ENCODE measurements at places on chromosomes 13 and 19.

- no peak for DNase-seq
Measured at GRCh38 chr19:36773223-36773579, 594 bp upstream of the ZNF850 start.

- DNase-seq: no peak
Measured at GRCh38 chr19:3656747-3657394, 30.3 kb upstream of the CACTIN start.

DNA sequence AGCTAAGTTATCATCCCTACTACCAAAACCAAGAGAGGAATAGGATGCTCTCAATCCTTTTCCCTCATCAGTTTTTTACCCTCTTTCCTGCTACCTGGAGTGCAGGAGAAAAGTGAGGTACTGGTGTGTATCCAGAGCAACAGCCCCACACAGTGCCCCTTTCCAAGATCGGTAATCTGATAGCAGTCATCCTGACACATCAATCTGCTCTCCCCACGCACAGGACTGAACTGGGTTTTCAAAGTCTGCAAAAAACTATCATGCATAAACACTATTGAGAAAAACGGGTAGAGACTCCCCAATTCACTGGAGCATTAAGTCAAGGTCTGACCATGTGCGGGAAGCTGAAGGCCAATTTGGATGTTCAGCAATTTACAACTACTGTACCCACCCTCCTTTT is 284.8 kb downstream of the RBM26 start:
- DNase-seq: no peak

GRCh38 chr13:113169277-113170272 is 11.1 kb downstream of the PROZ start:
- no peak for DNase-seq

DNA sequence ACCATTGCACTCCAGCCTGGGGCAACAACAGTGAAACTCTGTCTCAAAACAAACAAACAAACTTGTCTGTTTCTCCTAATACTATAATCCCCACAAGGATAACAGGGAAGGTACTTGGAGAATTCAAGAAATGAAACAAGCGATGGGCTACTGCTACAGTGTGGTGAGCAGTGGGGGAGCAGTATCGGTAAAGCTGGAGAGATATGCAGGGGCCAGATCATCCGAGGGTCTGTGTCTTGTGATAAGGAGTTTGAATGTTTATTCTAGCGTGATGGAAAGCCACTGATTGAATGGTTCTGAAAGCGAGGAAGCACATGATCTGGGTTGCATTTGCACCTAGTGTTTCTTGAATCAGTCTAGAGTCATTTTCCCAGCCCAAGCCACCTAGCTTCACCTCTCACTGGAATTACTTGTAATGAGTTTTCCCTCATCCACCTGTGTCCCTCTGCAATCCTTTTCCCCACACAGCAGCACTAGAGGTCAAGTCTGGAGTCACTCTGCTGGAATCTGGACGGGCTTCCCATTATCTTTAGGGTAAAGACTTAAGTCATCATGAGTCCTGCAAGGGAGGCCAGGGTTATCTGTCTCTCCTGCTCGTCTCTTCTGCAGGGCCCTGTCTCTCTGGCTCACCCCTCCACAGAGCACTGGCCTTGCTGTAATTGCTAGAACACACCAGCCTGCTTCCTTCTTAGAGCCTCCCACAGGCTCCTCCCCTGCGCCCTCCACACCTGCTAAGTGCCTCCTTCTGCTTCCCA is 162.3 kb downstream of the KLF5 start:
- no peak for DNase-seq

- no peak for DNase-seq
Measured at GRCh38 chr19:373391-374182, 29.0 kb upstream of the MIER2 start.

- DNase-seq: no peak
Measured at GRCh38 chr13:38167164-38167822, 182.4 kb upstream of the UFM1 start.

DNA sequence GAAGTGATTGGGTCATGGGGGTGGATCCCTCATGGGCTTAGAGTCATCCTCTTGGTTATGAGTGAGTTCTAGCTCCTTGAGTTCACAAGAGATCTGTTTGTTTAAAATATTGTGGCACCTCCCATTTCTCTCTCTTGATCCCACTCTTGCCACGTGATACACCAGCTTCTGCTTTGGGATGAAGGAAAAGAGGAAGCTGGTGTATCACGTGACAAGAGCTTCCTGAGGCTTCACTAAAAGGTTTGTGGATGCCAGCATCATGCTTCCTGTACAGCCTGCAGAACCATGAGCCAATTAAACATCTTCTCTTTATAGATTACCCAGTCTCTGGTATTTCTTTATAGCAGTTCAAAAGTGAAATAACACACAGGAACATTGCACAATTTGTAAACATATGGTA is 352.5 kb upstream of the ATXN8OS start:
- DNase-seq: no peak

GRCh38 chr19:35204799-35205732 is 23.5 kb downstream of the FAM187B start:
- DNase-seq: no peak

DNA sequence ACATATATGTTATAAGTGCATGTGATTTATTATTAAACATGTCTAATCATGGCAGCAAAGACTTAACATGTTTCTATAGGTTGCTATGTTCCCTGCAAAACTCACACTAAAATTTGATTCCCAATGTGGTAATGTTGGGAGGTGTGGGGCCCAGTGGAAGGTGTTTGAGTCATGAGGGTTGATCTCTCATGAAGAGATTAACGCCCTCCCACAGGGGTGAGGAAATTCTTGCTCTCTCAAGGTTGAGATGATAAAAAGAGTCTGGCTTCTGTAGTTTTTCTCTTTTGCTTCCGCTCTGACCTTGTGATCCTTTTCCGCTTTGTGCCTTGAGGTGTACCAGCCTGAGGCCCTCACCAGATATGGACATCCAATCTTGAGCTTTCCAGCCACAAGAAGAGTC is 737.5 kb upstream of the SLITRK5 start:
- no peak for DNase-seq

DNA sequence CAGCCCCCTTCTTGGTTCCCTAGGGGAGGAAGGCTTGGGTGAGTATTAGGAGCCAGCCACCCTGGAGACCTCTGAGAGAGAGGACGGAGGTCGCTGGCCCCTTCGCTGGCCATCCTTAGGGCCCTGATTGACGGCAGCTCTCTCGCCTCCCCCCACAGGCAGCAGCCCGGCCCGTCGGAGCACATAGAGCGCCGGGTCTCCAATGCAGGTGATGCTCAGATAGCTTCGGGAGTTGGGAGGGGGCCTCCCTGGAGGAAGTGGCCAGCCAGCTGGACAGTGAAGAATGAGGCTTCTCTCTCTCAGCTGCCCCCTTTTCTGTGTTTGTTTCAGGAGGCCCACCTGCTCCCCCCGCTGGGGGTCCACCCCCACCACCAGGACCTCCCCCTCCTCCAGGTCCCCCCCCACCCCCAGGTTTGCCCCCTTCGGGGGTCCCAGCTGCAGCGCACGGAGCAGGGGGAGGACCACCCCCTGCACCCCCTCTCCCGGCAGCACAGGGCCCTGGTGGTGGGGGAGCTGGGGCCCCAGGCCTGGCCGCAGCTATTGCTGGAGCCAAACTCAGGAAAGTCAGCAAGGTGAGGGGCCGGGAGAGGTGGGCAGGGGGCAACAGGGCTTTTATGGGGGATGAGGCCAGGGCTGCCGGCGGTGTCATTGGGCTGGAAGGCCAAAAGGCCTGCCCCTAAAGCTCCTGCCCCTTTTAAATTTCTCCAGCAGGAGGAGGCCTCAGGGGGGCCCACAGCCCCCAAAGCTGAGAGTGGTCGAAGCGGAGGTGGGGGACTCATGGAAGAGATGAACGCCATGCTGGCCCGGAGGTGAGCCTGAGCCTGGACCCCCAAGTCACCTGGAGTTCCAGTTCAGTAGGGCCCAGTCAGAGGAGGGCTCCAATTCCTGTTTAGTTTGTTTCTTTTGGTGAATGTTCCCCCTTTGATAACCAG is 15.0 kb downstream of the VASP start:
- no peak for DNase-seq

DNA sequence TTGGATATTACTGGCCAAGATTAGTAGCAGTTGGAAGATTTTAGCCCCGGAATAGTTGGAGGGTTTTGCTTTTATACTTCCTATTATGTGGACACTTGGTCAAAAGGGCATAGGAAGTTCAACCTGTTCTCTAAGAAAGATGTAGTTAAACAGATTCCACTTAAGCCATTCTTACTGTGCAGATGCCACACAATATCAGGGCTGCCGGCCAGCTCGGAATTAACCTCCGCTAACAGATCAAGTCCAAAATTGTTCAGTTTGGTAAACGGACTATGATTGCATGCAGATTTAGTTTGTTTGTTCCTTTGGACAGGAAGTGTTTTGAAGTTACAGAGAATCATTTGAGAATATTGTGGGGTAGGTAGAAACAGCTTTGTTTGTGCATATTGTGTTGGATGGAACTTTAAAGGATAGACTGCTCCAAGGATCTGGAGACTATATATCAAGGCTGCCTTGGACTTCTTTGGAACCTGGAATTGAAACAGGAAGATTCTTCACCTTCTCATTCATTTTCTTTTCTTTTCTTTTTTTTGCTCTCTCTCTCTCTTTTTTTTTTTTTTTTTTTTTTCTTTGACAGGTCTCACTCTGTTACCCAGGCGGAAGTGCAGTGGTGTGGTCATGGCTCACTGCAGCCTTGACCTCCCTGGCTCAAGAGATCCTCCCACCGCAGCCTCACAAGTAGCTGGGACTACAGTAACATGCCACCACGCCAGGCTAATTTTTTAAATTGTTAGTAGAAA is 5.0 kb upstream of the SPRY2 start:
- DNase-seq: no peak

- no peak for DNase-seq
Measured at GRCh38 chr13:94140511-94140910, 339.0 kb downstream of the DCT start.

- DNase-seq: no peak
Measured at GRCh38 chr13:32845952-32846950, 170.0 kb upstream of the KL start.

- no peak for DNase-seq
Measured at GRCh38 chr13:30983431-30983830, 51.0 kb downstream of the TEX26 start.

DNA sequence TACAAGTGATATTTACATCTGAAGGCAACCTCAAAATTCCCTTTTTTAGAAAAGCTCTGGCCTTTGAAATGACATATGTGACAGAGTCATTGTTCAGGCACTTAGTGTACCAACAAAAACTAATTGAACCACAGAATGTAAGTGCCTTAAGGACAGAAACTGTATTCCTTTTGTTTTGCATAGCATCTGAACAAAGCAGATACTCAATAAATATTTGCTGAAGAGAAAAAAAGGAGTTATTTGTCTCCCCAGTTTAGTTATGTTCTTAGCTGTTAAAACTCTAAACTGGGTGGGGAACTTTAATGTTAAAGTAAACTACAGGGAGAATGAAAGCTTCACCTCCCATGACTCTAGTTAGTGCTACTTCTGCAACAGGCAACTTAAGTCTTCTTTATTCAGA is 56.8 kb upstream of the KLF5 start:
- no peak for DNase-seq

DNA sequence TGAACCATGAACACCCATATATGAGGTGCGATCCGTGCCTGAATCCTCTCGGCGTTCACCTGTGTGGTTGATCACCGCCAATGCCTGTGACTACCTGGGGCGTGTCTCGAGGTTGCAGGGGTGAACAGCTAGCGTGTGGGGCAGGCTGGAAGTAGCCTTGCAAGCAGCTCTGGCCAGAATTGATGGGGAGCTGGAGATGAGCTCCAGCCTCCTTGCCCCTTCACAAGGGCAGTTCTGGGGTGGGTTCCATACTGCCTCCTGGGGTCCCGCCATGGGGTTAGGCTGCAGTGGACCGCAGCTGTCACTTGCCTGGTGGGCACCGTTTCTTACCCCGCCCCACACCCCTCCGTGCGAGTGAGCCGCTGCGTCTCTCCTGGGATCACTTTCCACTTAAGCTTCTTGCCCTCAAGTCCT is 154.5 kb upstream of the SOX1 start:
- DNase-seq: no peak

DNA sequence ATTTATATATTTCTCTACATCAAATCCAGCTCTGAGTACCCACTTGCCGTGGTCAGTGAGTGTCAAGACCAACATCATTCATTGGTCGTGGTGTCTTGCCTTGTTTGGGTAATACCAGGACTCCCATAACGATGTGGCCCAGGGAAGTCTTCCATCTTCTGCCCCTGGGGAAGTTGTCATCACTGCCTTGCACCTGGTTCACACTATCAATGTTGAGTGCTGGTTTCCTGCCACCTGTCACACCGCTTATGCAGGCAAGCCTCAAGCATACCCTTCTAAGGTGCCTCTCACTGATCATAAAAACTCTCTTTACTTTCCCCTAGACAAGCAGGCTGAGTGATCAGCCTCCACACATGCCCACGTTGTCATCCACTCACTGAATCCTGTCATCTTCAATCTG is 382.4 kb downstream of the KCTD12 start:
- DNase-seq: no peak

DNA sequence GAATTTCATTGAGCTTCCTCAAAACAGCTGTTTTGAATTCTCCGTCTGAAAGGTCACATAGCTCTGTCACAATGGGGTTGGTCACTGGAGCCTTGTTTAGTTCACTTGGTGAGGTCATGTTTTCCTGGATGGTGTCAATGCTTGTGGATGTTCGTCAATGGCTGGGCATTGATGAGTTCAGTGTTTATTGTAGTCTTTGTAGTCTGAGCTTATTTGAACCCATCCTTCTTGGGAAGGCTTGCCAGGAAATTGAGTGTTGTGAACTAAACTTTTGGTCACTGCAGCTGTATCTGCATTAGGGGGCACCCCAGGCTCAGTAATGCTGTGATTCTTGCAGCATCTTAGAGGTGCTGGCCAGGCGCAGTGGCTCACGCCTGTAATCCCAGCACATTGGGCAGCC is 22.0 kb downstream of the BLOC1S3 start:
- DNase-seq: no peak

GRCh38 chr19:6744381-6745301 is 5.2 kb downstream of the TRIP10 start:
- no peak for DNase-seq

DNA sequence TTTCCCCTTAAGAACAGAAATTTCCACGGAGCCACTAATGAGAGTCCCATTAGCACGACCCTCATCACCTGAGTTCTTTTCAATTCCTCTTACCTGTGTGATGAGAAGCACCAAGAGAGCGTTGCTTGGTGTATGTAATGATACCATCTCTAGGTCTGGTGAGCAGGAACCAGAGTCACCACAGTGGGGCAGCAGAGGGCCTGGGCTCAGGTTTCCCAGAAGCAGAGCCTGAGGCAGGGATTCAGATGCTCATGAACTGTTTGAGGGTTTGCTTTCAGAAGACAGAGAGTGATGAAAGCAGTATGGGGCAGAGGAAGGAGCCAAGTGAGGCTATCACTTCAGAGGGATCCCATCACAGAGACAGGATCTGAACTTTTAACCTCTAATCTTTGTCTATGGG is 3.1 kb upstream of the PTPRH start:
- peak; percentile 38 for DNase-seq
